Fibroblast of skin of left biceps (primary cell): ENCODE measurements at places on chromosomes 13 and 19.

- DNase-seq = no peak
Measured at GRCh38 chr13:90239130-90239529, 1108.4 kb upstream of the MIR17HG start.

DNA sequence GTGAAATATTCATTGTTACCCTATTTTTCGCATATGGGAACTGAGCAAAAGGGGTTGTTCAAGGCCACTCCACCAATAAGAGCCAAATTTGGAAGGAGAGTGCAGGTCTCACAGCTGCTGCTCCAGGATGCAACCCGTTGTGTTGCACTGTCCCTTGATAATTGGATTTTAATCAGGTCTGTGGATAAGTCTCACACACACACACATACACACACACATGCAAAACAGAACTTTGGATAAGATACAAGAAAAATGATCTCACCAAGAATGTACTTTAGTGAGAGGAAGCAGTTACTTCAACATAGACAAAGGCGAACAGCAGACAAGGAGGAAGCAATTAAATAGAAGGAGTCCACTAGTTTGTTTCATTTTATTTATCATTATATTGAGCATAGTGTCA lies 127.3 kb upstream of the EDNRB start:
- DNase-seq = no peak

- no peak for DNase-seq
Measured at GRCh38 chr13:67914535-67914934, 684.4 kb upstream of the PCDH9 start.

- DNase-seq = no peak
Measured at GRCh38 chr13:112391746-112392145, 15.6 kb downstream of the SPACA7 start.

DNA sequence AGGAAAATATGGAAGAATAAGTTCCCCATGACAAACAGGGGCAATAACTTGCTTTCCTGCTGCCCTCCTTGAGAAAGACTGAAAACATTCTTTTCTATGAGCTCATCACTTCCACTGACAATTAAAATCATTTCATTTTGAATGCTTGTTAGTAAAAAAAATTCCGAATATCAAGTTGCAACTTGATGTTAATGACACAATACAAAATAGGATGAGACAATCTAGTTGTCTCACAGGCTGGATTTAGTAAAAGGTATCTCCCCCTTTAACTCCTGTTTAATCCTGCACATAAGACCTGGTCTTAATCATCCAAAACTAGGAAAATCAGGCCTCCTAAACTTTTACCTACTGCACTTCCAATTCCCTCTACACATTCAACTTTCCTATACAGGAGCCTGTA lies 24.7 kb downstream of the IRS2 start:
- no peak for DNase-seq

GRCh38 chr13:46962281-46962941 lies 65.6 kb upstream of the HTR2A start:
- DNase-seq = no peak

DNA sequence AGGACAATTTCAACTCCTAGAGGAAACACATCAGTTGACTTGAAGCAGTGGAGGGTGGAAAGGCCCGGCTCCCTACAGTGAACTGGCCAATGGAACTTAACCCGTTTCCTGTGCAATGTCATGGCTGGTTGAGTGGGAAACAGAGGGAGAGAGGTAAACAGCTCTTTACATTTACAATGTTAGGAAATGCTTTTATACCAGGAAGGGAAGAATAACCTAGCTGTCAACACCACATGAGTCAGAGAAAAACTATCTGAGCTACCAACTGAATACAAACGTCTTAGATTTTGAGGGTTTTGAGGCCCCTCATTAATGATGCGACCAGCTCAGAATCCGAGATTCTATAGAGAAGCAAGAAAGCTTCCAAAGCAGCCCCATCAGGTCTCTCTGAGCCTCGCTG lies 36.7 kb downstream of the CARD8 start:
- DNase-seq = no peak

DNA sequence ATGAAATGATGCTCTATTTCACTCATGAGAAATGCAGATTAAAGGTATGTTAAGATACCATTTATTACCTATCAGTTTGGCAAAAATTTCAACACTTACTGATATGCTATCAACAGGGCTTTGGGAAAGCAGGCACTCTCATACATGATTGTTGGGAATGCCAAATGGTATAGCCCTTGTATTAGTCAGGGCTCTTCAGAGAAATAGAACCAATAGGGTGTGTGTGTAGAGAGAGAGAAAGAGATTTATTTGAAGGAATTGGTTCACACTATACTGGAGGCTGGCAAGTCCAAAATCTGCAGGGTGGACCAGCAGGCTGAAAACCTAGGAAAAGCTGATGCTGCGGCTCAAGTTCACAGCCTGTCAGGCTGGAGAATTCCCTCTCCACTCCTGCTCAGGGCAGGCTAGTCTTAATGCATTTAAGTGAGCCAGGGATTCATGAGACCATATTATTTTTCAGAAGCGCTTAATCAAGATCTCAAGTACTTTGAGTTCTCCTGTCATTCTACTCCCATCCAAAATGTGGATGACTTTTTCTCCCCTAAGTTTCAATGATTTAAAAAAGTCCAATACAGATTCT lies 72.4 kb downstream of the NHLRC3 start:
- DNase-seq = no peak

GRCh38 chr13:37194428-37194861 lies 89.0 kb upstream of the CSNK1A1L start:
- peak; percentile 80 for DNase-seq

DNA sequence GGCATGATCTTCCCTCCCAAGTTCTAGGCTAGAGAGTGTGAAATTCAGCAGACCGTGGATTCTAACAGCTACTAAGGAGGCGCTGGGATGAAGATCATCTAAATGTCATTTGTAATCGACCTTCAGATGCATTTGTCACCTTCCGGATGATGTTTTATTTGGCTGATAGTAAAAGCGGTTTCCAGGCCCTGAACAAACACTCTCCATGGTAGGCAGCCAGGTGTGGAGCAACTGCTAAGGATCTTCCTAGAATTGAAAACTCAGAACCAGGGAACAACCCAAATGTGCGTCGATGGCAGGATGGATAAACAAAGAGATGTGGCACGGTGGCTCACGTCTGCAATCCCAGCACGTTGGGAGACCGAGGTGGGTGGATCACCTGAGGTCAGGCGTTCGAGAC lies 107.2 kb upstream of the CACNA1A start:
- no peak for DNase-seq

GRCh38 chr13:99811067-99811700 lies 160.4 kb downstream of the ZIC5 start:
- DNase-seq = no peak

GRCh38 chr13:75489502-75490263 lies 7.7 kb upstream of the TBC1D4 start:
- DNase-seq = no peak

GRCh38 chr13:98443329-98443728 lies 133.6 kb downstream of the STK24 start:
- peak; percentile 34 for DNase-seq

- peak; percentile 88 for DNase-seq
Measured at GRCh38 chr19:17469481-17470067, 750 bp upstream of the SLC27A1 start.

DNA sequence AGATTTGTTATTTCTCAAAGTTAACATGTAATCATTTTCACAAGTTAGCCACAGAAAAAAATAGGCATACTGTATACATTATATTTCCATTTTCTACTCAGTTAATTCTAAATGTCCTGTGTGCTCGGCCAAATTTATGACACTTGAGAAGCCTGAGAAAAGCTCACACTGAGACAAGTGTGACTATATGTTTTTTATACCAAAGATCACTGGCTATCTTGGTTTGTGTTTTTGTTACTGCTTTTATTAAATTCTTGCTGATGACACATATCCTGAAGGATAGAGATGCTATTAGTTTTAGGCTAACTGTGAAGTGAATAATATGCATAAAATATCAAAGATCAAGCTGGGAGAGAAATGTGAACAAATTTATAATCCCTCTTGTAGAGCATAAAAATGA lies 49.3 kb upstream of the IL17D start:
- no peak for DNase-seq

DNA sequence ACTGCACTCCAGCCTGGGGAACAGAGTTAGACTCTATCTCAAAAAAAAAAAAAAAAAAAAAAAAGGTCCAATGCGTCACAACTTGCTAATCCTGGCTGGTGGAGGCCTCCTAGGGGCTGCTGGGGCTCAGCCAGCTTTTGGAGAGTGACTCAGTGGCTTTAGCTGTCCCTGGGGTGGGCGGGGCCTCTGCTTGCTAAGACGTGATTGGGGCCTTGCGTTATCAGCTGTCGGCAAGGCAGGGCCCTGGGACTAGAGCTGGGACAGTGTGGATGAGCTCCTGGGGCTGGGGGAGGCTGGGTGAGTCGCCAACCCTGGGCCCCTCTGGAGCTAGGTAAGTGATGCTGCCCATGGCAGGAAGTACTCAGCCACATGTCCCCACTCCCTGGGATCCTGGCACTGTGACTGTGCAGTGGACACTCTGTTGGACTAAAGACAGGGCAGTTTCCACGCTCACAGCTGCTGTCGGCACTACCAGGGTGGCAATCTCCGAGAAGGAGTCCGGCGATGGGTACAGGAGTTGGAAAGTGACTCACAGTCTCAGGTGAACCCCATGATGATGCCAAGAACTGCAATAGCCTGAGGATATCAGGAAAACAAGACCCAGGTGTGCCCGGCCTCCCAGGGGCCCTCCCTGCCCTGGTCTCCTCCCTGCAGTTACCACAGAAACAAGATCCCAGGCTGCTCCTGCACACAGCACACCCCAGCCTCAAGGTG lies 32.2 kb downstream of the F2RL3 start:
- DNase-seq = peak; percentile 33

DNA sequence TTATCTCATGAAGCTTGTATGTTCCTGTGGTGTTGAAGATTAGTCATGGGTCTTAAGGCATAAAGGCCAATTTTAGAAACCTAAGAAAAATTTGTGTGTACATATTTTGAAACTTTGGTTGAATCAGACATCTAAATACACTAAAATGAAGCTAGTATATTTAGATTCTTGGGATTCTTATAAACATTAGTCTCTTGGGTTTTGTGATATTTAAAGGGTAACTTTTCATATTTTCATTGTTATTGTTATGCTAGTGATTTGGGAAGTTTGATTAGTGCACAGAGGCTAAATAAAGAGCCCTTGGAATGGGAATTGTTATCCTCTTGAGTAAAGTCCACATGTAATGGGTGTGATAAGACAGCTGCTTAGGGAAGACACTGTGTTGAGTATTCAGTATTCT lies 24.5 kb downstream of the UBA2 start:
- no peak for DNase-seq

DNA sequence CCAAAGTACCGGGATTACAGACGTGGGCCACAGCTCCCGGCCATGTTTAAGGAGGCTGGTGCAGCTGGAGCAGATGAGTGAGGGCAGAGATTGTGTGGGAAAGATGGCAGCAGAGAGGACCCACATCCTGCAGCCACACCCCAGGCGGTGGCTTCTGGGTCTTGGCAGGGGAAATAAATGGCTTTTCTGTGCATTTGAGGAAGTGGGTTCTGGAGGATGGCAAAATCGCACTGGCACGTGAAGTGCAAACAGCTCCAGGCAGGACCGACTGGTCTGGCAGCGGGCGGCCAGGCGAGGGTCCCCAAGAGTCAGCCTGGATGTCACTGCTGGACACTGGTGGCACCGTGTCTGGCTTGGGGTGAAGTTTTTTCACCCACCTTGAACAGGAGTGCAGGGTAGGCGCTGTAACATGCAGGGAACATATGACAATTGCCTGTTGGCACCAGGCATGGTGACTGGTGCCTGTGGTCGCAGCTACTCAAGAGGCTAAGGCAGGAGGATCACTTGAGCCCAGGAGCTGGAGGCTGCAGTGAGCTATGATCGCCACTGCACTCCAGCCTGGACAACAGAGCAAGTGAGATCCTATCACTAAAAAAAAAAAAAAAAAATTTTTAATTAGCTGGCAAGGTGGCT lies 8.4 kb downstream of the B3GNT3 start:
- no peak for DNase-seq

DNA sequence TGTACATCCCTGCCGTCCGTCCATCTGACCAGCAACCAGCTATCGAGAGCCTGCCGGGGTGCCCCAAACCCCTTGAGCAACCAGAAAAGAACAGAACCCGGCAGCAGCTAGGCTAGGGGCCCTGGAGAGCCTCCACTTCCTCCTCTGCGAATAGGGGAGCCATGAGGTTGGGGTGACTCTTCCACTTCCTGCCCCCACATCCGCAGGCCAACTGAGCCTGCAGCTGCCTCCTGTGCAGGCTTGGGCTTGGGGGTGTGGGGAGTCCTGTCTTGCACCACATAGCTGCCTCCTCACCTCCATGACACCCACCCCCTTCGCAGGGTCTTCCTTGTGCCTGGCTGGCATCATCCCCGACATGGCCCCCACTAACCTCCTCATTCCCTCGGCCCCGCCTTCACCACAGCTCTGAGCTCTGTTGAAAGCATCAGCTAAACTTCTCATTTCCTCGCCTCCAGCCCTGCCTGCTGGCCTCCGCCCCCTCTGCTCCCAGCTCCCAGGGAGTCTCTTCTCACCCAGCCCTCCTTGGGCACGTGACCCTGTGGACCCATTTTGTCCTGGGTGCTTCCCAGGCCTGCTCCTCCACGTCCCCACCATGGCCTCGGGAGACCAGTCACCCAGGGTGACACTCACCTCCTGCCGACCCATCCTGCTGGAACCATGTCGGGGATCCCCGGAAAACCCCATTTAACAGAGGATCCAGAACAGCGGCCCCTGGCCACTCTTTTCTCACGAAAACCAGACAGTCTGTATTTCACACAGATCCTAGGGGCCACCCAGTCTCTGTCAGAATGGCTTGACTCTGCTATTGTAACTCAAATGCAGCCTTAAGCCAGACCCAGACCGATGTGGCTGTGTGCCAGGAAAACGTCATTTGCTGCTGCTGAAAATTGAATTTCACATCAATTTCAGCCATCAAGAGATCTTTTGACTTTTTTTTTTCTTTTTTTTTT lies 50.4 kb downstream of the MYO9B start:
- no peak for DNase-seq

DNA sequence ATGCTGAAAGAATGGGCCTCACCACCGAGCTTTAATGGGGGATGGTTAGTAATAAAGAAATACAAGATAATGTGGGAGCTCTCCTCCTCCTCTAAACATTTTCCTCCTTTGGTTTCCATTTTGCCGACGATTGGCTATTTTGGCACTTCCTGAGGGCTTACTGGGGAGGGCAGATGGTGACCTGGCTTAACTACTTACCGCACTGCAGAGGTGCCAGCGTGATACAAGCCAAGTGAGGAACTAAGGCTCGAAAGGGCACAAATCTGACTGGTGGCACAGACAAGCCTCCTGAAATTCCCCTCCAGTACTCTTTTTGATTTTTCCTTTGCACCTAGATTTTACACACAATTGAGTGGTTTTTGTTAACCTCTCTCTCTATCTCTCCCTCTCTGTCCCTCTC lies 53.3 kb upstream of the RAP2A start:
- no peak for DNase-seq

DNA sequence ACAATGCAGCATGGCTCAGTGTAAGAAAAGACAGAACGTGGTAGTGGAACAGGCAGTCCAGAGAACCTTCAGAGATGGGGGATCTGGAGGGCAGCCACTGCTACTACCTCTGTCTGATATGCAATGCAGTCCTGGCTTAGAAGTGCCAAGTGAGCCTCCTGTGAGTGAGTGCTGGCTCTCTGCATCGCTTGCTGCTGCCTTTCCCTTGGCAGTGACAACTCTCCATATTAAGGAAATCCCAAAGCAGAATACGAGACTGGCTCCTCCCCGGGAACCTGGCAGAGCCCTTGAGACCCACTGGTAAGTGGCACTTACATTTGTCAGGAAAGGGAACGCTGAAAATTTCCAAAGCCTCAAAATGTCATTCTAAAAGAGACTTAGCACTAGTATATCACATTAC lies 7.5 kb downstream of the DOCK9 start:
- no peak for DNase-seq
